ENCODE measurements at places on chromosomes 6 and 20. TPM values are rescaled to one million over a fixed set of nuclear protein-coding genes. Genes with fewer than 3 reads are reported as not detected.

GRCh38 chr6:39228992-39229767 is at the start of gene KCNK5:
KCNK5 (minus strand) TSS chr6:39229475; CDS start chr6:39229111, 364 bp downstream.
- no peak for DNase-seq

- DNase-seq, result no peak
Observed at GRCh38 chr6:66930559-66931290, 1223.7 kb upstream of the EYS start.

The SLC2A10 gene
- 43.5 TPM for total RNA-seq

The RNF39 gene
- not detected for total RNA-seq

The RGS17 gene
- 2.2 TPM for total RNA-seq

GRCh38 chr20:51554538-51555165 is 12.1 kb upstream of the NFATC2 start:
- no peak for DNase-seq

The TMEM217 gene
- total RNA-seq, result 1.8 TPM

GRCh38 chr20:59269411-59270025 is 30.9 kb upstream of the EDN3 start:
- DNase-seq, result no peak

DNA sequence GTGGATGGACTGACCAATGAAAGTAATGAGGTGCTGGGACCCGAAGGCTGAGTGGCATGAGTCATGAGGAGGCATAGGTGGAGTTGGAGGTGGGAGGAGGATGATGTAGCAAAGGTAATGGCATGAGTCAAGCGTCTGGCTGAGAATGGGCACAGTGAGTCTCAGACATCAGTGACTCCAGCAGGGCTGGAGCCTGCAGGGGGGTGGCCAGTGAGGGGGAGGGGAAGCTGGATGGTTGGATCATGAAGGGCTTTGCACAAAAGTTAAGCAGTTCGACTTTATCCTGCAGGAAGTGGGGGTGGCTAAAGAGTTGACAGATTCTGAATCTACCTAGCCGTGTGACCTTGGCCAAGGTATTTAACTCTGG is 99.0 kb upstream of the IYD start:
- DNase-seq, result no peak

DNA sequence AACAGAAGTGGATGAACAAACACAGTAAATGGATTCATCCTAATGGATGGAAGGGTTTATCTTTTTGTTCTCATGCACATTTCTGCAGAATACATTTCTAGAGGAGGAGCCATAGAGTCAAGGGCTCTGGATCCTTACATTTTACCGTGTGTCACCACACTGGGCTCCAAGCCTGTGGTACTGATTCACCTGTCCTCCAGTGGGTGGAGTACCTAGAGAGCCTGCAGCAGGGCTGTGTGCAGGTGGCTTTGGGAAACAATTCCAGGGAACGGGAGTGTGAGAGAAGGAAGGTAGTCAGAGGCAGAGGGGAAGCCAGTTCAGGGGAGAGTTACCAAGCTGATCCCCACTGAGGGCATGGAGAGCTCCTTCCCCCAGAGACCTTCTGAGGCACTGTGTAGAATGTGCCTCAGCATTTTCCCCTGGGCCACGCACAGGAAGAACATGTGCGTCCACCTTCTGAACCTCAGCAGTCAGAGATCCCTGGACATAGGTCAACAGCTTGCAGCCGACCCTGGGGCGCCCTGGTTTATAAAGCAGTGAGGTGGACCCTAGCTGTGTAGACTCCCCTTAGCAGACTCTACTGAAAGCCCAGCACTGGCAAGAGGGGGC is 85.3 kb upstream of the SLC22A23 start:
- DNase-seq, result no peak

DNA sequence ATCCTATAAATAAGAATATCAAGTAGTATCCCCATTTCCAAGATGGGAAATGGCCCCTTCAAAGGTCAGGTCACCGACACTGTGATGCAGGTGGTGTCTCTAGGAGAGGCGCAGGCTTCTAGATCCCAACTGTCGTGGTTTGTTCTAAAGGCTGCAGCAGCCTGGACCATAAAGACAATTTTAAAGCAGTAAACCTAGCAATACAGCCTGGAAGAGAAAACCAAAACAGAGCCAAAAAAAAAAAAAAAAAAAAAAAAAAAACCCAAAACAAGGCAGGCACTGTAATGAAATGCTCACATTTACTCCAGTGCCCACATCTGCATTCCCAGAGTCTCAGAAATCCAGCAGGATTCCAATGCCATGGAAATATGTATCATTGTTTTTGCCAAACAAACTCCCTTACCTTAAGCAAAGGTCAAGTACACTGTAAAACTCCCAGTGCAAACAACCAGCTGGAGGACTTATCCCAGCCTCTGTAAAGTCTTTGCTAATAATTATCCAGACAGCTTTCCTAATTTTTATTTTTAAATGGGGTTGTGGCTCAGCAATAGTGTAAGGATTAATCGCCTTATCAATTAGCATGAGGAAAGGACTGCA is 98.2 kb downstream of the PSMG4 start:
- no peak for DNase-seq

DNA sequence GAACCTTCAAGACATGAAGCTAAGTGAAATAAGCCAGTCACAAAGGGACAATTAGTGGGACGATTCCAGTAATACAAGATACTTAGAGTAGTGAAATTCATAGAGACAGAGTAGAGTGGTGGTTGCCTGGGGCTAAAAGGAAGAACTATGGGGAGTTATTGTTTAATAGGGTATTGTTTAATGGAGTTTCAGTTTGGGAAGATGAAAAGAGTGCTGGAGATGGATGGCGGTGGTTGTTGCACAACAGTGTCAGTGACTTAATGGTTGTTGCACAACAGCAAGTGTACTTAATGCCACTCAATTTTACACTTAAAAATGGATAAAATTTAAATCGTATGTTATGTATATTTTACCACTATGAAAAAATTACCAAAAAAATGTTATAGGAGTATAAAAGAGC is 209.7 kb upstream of the TENT5A start:
- DNase-seq, result no peak

DNA sequence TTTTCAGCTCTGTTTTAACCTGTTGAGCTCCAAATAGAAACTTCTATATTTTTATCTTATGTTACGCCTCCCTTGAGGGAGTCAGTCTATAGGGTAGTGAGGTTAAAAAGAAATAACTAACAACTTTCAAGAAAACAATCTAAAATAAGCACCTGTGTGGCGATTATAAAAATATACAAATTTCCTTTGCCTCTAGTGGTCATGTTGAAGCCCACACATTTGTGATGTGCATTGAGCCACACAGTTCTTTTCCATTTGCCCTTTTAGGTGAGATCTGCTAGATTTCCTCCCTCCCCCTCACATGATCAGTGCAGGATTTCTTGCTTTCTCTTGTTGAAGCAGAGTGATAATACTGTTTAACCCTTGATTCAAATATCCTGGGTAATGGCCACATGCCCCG is 84.2 kb downstream of the MYB start:
- no peak for DNase-seq

DNA sequence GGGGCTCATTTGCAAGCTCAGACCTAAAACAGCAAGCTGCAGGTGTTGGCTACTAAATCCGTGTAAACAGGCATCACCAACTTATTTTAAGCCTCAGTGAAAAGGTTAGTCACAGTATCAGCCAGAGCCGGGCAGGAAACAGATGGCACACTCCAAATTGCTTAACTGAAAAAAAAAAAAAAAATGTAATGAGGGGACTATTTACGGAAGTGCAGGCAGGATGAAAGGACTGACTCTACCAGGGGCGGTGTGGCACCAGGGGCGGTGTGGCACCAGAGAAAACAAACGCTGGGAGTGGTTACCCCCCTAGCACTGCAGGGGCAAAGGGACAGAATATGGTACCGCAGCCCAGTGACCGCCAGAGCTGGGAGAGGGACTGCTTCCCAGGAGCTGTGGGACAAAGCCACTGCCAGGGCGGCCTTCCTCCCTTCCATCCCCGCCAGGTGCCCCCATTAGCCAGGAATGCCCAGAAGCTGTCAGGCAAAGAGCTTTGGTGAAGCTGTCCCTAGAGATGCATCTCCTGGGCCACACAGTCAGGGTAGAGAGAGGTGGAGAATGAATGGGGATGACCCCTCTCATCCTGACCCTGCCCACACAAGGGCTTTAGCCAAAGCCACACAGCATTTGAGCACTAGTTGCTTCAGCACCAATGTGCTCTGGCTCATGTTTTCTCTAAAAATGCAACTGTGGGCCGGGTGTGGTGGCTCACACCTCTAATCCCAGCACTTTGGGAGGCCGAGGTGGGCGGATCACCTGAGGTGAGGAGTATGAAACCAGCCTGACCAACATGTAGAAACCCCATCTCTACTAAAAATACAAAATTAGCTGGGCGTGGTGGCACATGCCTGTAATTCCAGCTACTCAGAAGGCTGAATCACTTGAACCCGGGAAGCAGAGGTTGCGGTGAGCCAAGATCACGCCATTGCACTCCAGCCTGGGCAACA is 39.6 kb upstream of the GFOD1 start:
- no peak for DNase-seq

DNA sequence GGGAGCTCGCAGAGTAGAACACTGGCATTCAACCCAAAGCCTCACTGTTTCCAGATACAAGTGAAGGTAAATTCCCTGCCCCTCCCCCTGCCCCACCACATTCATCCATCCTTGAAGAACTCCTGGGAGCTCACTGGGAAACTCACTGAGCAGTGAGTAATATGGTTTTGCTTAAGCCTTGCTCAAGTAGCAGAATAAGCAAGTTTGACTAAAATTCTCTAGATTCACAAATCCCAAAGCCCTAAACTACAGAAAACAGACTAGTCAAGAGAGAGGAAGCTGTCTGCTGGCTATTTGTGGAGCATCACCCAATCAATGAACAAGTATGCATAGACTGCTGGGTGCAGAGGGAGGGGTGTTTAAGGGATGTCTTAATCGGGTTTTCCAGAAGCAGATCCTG is 82.1 kb downstream of the UNC5CL start:
- no peak for DNase-seq

- DNase-seq, result no peak
Observed at GRCh38 chr6:78513856-78514255, 353.5 kb upstream of the IRAK1BP1 start.

DNA sequence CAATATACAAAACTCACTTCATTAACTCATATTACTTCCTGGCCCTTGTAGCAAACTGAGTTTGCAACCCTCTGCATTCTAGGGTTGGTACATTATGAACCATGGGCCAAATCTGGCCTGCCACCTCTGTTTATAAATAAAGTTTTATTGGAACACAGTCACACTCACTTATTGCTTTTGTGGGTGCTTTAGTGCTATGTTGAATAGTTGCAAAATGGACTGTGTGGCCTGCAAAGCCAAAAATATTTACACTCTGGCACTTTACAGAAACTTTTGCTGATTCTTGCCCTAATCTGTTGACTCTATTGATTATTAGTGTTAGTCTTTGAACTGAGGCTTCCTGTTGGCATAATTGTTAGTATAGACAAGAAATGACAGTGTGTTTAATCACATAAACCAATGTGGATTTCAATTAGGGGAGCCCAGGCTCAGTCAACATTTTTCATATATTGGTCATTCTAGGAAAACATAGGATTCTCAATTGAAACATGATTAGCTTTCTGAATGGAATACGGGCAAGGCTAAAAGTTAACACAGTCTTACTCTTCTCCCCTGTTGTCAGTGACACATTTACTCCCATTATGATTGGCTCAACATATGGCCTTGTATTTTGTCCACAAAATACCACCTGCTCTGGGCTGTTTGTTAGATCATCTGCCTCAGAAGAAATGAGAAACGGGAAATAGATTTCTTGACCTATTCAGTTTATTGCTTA is 241.9 kb upstream of the ZFP64 start:
- DNase-seq, result no peak

The GJA10 gene
- not detected for total RNA-seq

The OPRL1 gene
- total RNA-seq, result 3.5 TPM

DNA sequence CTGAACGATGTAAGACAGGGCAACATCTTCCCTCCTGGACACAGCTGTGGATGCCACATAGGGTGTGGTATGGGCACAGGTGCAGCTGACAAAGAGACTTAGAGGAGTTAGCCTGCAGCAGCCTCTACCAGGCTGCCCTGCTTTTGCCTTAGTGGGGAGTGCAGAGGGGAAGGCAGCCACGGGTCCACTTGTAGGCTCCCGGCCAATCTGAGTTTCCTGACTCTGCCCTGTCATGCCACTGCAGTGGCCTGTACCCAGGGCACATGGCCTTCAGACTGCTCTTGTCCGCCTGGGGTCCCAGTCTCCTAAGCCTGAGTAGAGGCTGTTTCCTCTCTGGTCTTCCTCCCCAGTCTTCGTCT is 17.1 kb upstream of the CST9L start:
- no peak for DNase-seq

- DNase-seq, result no peak
Observed at GRCh38 chr6:4880363-4880762, 104.2 kb downstream of the CDYL start.

The SMLR1 gene
- total RNA-seq, result not detected

DNA sequence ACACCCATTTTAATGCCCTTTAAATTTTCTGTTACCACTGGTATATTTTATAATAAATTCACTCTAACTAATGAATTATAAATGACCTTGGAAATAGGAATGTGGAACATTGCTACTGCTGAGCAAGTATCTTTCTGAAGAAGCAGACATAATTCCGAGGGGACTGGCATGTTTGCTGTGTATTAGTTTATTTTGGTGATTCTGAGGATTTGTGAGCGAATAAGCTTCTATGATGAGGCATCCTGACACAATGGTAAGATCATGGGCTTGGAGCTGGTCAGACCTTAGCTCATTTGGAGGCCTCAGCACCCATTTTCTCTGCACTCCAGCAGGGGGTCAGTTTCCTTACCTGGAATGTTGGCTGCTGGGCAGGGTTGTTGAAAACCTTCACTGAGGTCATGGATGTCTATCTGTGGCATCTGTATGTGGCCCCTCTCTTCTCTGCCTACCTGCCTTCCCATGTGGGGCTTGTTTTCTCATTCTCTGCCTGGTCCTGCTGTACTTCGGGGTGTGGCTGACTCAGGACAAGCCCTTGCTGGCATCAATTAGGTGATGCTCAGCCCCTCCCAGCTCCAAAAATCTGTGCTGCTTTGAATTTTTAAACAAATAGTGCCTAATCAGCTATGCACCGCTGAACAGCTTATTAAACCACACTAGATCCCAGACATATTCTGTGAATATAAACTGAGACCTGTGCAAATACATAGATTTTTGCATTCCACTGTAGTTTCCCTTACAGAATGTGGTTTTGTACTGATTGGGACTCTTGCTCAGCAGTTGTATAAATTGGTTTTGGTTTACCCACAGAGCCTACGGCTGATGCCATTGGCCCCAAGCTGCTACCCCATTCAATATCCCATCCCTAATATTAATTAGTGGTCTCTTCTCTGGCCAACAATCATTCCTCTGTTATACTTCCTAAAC is 10.7 kb downstream of the ARID1B start:
- DNase-seq, result no peak

All from chondrocyte (in vitro differentiated cells).